CD4-positive, alpha-beta T cell (primary cell): ENCODE measurements at places on chromosomes 5 and 9. TPM values are rescaled to one million over a fixed set of nuclear protein-coding genes. Genes with fewer than 3 reads are reported as not detected.

DNA sequence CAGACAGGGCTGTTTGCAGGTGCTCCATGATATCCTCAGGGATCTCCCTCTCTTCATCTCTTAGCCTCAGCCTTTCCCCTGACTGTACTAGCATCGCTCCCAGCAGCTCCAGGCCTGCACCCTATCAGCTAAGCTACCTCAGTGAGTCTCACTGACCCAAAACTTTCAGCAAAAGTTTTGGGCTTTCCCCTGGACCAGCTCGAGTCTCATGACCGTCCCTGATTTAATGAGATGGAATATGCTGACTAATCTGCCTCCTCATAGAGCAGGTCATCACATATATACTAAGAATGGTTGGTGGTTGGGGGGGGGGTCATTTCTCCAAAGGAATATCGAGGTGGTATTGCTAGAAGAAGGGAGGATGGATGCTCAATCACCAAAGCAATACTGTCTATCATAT, 151.5 kb downstream of the NR3C1 start:
- H3K4me3 ChIP-seq: no peak overlapping the region
- no peak for DNase-seq
- no peaks in the 10 kb centered on the region for H3K4me1 ChIP-seq
- no peak overlapping the region for H3K27ac ChIP-seq

DNA sequence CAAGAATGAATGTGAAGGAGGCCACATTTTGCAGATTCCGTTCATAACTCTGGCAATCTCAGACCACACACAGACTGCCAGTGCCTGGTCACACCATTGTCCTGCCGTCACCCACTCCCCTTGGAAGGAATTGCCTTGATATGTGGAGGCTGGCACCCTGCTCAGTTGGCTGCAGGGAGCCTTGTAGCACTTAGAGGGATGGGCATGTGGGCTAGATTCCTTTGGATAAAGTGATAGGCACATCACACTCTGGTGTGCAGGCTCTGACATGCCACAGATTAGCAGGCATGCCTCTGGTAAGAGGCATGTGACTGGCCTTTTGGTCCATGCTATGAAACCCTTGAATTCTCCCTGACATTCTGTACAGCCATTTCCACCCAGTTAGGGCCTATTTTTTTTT, 254.6 kb upstream of the PIK3R1 start:
- no peaks in the 10 kb centered on the region for H3K27me3 ChIP-seq
- H3K4me3 ChIP-seq: no peak overlapping the region
- no peaks in the 10 kb centered on the region for H3K36me3 ChIP-seq
- no peaks in the 10 kb centered on the region for H3K4me1 ChIP-seq

GRCh38 chr9:138105123-138105415, 227.5 kb downstream of the CACNA1B start:
- no peak overlapping the region for H3K4me3 ChIP-seq
- H3K27ac ChIP-seq: no peak overlapping the region
- no peaks in the 10 kb centered on the region for H3K4me1 ChIP-seq
- no peaks in the 10 kb centered on the region for H3K36me3 ChIP-seq

FXN gene
- total RNA-seq: 12.2 TPM

- peaks cover 12% of the 10 kb centered on the region for H3K27me3 ChIP-seq
- H3K4me1 ChIP-seq: peaks cover 10% of the 10 kb centered on the region
- peak overlapping the region; percentile 48 for H3K4me3 ChIP-seq
- no peaks in the 10 kb centered on the region for H3K36me3 ChIP-seq
- DNase-seq: peak; percentile 7
- H3K27ac ChIP-seq: no peak overlapping the region
These were observed 278.1 kb downstream of the AOPEP start for GRCh38 chr9:95004411-95005277.
